ENCODE measurements at places on chromosomes 2 and 18.
A peak's percentile ranks its signal among the peaks of the same experiment; 100 is the strongest.

GRCh38 chr2:148338541-148338940 lies 306.0 kb upstream of the EPC2 start:
- DNase-seq: peak; percentile 74

GRCh38 chr18:24018299-24018886 lies 3.8 kb downstream of the TTC39C start:
- DNase-seq: no peak

GRCh38 chr2:218981390-218981880 lies 3.5 kb downstream of the FEV start:
- DNase-seq: no peak

- DNase-seq: no peak
These were observed 71.4 kb downstream of the BOD1L2 start for GRCh38 chr18:57218281-57218680.

- peak; percentile 25 for DNase-seq
These were observed 140.3 kb downstream of the TRIB2 start for GRCh38 chr2:12856934-12857601.

- DNase-seq: peak; percentile 65
These were observed 11.7 kb upstream of the ACYP2 start for GRCh38 chr2:54103454-54104314.
